ENCODE measurements at places on chromosomes 7 and 10.

DNA sequence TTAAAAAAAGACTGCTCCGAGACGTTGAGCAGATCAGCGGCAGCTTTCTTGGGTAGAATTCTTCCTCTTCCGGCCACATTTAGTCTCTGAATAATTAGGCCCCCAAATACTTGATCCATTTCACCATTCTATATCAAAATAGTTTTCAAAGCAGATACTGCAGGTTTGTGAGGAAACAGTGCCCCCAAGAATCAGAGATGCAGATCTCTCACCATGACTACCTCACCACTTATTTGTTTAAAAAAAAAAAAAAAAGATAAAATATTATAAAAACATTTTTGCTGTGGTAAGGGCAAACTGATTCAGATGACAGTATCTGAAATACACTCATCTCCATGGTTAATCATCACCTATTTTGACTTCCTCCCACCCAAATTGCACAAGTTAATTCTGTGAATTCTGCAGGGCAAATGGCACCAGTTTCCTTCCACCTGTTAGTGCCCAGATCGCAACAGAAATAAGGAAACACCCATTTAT, 210.4 kb downstream of the FAM107B start:
- DNase-seq: no peak

DNA sequence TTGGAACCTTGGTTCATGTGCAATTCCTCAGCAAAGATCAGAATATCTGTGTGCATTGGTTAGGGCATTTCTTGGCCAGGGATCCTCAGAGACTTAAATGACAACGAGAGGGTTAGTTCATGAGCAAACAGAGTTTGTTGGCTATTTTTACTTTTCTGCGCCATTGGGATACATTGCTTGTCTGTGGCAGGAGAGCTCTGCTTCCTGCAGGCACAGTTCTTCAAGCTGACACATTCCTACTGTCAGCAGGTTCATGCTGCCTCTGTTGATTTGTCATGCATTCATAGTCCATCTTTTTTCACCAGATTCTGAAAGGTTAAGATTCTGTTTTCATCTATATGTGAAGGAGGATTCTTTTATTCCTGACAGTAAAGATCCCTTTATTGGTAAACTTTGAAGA, 139.4 kb downstream of the TMEM178B start:
- no peak for DNase-seq

- DNase-seq: peak; percentile 64
Observed at GRCh38 chr10:31770307-31770902, 158.2 kb downstream of the ARHGAP12 start.

GRCh38 chr10:44008917-44009709, 360.4 kb upstream of the ZNF32 start:
- no peak for DNase-seq

- DNase-seq: no peak
Observed at GRCh38 chr7:1720326-1720725, 50.2 kb downstream of the ELFN1 start.

DNA sequence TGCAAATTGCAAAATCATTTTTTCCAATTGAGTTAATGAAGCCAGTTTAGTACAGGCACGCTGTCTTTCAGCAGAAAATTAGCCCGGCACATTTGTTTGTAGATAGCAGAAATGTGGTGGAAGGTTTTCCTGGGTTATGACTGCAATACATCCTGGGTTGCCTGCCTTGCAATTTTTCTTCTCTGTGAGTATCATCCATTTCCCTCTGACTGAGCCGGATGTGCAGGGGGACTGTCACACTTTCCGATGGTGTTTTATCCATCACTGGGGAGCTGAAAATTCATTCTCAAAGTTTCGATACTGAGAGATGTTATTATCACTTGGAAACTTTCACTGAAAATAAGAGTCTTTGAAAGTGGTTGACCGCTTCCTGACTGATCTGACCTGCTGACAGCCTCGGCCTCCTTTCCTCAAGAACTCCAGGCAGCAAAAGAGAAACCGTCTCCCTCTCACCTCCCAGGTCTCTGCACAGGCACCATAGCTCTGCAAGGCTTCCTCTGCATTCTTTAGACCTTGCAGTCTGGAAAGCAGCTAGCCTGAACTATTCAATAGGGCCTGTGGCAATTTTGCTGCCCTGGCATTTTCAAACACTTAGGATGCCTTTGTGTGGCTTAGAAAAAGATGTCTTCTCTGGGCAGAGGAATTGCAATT, 320.8 kb upstream of the NRP1 start:
- no peak for DNase-seq

DNA sequence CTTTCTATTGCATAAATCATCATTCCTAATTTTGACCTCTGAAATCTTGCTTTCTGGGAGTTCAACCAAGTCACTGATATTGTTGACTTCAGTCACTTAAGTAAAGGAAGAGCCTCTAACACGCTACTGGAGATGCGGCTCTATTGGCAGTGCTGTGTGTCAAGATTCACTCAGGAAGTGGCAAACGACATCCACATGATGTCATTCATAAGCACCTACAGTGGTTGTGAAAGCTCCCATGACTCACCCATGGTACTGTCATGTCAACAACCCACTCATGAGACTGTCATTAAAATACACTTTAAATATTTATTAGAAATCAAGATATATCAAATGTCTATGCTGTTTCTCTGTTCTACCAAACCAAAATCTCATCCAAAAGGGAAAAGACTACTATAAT, 52.5 kb upstream of the LHFPL3 start:
- DNase-seq: no peak

DNA sequence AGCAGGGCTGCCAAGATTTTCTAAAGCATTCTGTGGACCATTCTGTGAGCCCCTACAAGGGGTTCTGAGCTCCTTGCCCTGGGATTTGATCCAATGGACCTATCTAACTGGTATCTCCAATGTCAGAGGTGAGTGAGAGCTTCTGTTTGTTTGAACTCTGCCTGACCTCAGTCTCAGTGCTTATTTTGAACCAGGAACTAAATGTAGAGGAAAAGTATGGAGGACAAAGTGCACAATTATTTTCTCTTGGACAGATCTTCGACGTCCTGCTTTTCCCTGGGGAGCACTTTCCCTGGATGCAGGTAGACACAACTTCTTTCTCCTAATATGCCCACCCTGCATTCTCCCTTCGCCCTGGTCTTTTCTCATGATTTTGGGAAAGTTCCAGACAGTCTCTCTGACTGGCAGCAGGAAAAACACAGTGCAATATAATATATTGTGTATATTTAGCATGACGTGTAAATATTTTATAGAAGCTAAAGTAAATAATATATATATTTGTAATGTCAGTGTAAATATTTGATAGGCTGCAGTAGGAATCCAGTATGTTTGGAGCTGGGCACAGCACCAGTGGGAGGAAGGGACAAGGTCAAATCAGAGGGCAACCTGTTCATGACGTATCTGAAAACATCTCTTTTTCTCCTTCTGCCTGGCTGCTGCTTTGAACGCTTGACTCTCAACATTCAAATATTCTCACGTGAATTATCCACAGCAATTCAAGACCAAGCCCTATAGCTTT, 184.0 kb upstream of the LYZL1 start:
- no peak for DNase-seq

- no peak for DNase-seq
Observed at GRCh38 chr10:96857301-96858012, 25.4 kb downstream of the LCOR start.

GRCh38 chr10:4068629-4069028, 283.6 kb upstream of the KLF6 start:
- DNase-seq: no peak

- DNase-seq: peak; percentile 63
Observed at GRCh38 chr7:22193450-22193983, 163.4 kb downstream of the RAPGEF5 start.

- DNase-seq: no peak
Observed at GRCh38 chr10:5155951-5156350, 29.0 kb downstream of the AKR1C8 start.

- DNase-seq: no peak
Observed at GRCh38 chr7:127348247-127348631, 44.3 kb downstream of the ZNF800 start.

- DNase-seq: no peak
Observed at GRCh38 chr7:23072048-23072447, 33.5 kb upstream of the KLHL7 start.

DNA sequence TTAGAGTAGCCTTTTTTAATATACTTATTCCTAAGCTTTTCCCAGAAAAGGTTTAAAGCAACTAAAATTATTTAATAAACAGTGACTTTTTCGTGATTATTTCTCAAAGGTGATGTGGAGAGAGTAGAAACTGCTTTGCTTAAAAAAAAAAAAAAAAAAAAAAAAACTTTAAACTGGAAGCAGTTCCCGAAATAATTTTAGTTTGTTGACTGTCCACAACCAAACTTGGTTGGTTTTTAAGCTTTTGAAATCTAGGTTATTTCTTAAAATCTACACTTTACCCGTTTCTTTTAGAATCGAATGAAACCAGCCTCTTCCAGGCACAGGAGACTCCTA, 7.3 kb downstream of the SKAP2 start:
- no peak for DNase-seq

DNA sequence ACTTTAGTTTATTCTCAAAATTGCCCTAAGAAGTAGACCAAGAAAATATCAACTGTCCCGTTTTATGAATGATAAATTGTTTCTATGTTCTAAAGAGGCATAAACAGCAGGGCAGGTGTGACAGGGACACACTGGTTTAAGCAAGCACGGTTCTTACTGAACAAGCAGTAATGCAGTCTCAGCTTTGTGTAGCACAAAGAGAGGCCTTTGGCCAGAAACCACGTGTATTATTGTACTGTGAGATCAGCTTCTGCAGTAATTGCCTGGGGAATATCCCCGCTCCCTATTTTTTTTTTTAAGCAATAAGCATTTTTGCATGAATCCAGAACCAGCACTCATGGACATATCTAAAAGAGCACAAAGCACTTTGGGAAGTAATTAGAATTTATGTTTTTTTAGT, 255.4 kb downstream of the WDR11 start:
- DNase-seq: no peak

DNA sequence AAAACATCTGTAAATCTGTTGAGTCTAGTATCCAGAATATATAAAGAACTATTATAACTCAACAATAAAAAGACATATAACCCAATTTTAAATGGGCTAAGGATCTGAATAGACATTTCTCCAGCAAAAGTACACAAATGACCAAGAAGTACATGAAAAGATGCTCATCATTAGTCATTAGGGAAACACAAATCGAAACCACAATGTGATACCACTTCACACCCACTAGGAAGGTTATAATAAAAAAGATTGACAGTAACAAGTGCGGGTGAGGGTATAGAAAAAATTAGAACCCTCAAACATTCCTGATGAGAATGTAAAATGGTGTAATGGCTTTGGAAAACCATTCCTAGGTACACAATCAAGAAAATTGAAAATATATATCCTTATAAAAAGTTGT, 4.1 kb downstream of the XPNPEP1 start:
- no peak for DNase-seq

GRCh38 chr7:108137040-108137439, 6.9 kb upstream of the LAMB4 start:
- no peak for DNase-seq

GRCh38 chr7:89401690-89402089, 606.2 kb upstream of the TEX47 start:
- DNase-seq: no peak

- no peak for DNase-seq
Observed at GRCh38 chr10:90462749-90463470, 394.9 kb downstream of the HTR7 start.

DNA sequence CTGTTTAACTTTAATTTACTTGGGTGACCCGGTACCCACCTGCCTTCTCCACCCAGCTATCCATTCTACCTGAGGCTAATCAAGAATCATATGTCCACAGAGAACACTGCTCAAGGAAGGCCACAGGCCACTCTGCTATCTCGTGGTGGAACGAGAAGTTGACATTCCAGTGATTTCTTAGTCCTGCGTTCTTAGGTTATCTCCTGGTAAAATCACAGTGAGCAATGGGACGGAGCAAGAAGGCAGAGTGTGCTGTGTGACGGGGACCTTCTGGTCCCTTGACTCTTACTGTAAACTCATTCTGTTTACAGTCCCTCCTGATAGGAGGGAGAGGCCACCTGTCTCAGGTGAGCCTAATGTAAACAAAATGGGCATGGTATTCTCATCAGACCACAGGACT, 256.6 kb downstream of the TNS3 start:
- no peak for DNase-seq

DNA sequence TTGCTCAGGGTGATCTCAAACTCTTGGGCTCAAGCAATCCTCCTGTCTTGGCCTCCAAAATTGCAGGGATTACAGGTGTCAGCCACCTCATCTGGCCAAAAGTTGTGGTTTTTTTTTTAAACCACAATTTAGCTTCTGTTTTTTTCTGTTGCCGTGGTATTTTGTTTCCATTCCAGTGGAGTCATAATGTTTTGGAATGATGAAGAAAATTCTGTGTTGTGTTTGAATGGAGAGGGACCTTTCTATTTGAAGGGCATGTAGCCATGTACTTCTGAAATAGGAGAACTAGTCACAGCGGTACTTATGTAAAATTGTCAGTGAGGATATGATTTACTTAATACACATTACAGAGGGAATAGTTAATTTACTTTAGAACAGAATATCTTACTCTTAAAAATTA, 201.3 kb downstream of the ARL4A start:
- DNase-seq: no peak

DNA sequence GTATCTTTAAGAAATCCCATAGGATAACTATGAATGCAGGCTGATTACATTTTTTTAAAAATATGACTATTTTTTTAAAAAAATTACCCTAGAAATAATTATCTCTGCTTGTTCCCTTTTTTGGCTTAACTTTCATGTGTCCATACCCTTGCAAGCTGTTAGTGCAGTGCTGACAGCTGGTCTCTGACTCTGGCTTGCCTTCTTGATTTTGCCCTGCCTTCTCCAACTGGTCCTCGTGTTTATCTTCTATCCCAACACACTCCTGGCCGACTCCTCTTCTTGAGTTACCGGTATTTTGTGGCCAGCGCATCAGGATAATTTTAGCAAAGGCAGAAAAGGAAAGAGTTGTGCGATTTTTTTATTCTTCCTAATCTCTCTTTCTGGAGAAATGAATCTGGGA, 111.7 kb upstream of the STARD3NL start:
- no peak for DNase-seq

DNA sequence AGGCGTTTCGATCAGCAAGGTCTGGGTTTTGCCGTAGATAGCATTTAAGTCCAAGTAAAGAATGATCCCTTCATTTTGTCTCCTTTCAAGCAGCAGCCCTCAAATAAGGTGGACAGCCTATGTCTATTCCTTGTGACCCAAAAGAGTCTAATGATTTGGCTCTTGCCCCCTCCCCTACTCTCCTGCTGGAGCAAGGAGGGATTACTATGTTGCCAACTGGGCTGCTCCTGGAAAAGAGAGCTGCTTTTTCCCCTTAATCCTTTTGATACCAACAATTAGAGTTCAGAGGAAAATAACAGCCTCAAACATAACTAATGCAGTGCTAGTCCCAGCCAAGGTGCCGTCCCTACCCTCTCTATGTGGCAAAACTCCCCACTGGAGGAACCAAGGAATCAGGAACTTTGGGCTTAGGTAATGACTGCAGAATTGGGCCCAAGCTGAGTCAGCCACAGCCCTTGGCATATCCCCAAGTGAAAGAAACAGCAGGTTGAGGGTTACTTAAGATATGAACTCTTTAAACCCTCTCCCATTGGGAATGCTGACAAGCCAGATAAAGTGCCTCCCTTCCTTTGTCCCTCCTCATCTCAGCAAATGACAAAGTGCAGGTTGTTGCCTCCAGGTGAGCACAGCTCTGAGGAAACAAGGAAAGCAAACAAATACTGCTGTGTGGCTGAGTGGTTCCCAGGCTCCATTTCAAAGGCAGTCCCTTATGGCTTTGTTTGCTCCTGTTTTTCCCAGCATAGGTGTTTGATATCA, 643.7 kb downstream of the INHBA start:
- DNase-seq: peak; percentile 37

- no peak for DNase-seq
Observed at GRCh38 chr10:132941640-132942051, 724 bp downstream of the CFAP46 start.

GRCh38 chr7:135508883-135509588, 866 bp downstream of the CNOT4 start:
- DNase-seq: no peak

Data from iPS-NIHi11 (cell line).